ENCODE measurements at places on chromosomes 1 and 21.

GRCh38 chr1:30872948-30873263, 35.7 kb downstream of the SDC3 start:
- DNase-seq: no peak

DNA sequence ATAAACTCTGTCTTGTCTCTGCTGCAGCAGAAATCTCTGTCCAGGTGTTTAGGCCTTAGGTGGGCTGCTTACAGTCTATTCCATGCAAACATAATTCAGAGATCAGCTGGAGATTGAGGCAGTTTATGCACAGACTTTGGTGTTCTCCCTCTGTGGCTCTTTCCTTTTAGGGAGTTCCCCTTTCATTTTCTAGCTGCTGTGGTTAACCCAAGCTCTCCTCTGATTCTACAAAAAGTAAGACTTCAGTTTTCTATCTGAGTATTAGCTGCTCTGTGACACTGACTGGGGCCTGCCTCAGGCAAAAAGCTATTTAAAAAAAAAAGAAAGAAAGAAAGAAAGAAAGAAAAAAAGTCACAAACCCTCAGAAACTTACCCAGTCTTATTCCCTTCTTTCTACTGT, 211.1 kb downstream of the CAMTA1 start:
- no peak for DNase-seq

- no peak for DNase-seq
Observed at GRCh38 chr1:76607717-76608116, 259.6 kb upstream of the ST6GALNAC5 start.

GRCh38 chr1:153532181-153532580, 3.6 kb downstream of the S100A6 start:
- peak; percentile 66 for DNase-seq

- no peak for DNase-seq
Observed at GRCh38 chr1:197314682-197315081, 46.6 kb downstream of the CRB1 start.

GRCh38 chr1:222404710-222405109, 143.2 kb downstream of the HHIPL2 start:
- peak; percentile 23 for DNase-seq

- no peak for DNase-seq
Observed at GRCh38 chr1:243924588-243925349, 74.7 kb upstream of the AKT3 start.

DNA sequence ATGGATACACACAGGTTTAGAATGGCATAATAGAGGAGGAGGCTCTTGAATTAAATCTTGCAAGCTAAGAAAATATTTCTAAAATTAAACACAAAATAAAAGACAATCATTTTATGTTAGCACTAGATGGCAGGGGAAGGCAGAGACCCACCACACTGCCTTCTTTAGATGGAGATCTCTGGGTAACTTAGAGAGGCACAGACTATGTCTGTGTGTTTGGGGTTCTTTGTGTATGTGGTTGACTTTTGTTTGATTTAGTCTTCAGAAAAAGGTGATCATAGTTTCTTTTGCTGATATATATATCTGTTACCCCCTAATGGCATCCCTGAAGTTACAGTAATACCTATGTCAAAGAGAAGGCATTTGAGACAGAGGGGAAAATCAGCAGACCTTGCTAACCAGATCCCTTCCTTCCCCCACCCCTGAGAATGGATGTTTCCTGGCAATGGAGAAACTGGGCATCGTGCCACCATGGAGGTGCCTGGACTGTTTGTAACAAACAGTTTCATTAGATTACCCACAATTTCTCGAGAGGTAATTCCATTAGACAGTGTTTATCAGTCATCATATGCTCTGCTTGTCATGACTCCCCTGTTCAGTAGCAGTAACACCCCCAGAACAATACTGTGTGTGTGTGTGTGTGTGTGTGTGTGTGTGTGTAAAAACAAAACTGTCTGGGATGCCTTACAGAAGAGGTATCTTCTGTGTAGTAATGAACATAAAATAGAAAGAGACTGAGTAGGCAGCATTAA, 228.3 kb upstream of the DEPDC1 start:
- DNase-seq: no peak

DNA sequence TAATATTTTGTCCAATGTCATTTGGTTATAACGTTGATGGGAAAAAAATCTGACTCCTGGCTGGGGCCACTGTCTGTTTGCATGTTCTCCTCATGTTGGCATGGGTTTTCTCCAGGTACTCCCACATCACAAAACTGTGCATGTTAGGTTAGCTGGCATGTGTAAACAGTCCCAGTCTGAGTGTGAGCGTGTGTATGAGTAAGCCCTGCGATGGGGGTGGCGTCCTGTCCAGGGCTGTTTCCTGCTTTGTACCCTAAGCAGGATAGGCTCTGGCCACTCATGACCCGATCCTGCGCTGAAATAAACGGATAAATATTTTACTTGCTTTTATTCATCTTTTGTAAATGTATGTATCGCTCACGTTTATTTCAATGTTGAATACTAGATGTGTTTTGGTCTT, 13.5 kb downstream of the EFCAB14 start:
- DNase-seq: no peak

- DNase-seq: no peak
Observed at GRCh38 chr1:196684476-196684875, 32.6 kb downstream of the CFH start.

DNA sequence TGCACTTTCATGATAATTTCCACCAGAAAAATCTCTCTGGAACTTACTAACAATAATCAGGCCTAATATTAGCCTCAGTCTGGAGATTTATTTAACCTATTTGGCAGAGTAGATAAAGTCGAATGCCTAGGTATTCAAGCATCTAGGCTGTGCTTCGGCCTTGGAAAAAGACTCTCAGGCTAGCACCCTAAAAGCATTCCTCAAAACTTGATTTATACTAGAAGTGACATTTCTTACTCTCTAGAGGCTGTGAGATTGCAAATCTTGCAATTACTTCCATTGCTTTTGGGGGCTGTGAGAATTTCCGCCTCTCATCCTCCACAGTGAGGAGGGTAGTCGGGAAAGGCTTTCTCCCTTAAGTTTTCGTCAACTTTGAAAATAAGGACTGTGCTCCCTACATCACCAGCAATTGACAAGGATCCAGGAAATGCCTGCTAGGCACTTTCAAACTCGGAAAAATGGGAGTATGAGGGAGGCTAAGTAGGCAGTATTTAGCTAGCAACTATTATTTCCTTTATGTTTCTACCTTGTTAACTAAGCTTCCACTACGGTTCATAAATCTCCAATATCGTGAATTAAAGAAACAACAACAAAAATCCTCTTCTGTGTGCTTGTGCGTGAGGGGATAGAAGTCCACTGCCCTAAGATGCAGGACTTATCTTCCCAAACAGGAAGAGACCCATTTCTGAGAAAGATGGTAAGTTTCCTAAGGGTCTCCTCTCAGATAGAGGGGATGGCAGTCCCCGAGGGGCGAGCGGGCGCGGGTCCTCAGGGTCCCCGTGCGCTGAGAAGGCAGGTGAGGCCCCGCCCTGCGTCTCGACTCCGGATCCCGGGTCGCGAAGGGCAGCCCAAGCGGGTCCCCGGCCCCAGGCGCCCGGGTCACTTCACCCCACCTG, 1.1 kb upstream of the LMO4 start:
- no peak for DNase-seq

GRCh38 chr1:184260382-184260781, 126.4 kb upstream of the C1orf21 start:
- DNase-seq: no peak

DNA sequence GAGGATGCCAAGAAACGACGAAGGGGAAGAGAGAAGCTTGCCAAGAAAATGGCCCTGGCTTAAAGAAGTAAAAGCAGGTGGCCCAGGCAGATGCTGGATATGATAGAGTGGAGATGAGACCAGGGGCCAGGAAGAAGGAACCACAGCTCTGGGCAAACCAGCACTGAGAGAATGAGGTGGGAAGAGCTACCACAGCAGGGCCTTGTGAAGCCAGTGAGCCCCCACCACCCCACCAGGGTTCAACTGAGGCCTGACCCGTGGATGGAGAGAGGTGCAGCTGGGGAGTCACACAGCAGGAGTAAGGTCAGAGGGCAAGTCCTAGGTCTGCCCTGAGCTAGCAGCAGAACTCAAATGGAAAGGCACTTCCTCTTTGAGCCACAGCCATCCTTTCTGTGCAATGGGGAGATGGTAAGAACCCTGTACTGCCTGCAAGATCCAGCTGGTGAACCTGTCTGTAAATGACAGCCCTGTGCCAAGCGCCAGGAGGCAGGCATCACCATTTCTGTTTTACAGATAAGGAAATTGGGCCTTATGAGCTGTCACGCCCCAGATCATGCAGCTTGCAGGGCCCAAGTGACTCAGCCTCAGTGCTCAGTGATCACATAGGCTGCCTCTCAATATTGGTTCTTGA, 8.5 kb downstream of the SH3BGRL3 start:
- peak; percentile 51 for DNase-seq

DNA sequence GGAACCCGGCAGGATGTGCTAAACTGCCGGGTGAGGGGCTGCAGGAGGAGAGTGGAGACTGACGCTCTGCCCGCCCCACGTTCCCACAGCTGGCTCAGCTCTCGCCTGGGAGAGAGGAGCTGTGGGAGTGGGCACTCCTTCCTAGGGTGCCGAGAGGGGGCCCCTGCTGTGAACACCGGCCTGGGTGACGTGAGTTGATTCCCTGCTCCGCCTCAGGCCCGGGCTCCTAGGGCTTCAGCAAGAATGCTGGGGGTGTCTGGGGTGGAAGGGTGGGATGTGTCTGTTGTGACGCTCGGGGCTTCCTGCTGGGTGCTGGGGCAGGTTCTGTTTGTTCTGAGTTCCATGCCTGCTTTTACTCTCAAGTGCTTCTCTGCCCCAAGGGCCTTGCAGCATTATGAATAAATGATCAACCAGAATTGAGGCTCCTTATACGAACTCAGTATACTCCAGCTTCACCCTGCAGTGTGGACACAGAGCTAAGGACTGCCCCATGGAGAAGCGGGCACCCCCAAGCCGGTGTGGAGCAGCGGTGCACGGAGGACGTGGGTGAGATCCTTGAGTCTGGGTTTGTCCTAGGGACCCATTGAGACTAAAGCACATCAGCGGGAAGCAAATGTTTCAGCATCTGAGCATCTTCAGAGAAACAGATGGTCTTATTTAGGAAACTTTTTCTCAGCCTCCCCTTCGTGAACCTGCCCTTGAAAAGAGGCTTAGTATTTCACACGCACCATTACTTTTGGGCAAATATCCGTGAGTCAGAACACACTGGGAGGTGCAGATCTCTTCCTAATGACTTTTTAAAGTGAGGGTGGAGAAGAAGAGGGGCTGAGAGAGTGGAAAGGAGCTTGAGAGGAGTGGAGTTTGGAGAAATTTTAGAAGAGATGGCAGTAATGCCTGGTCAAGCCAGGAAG, 41.7 kb downstream of the SYT6 start:
- DNase-seq: no peak

DNA sequence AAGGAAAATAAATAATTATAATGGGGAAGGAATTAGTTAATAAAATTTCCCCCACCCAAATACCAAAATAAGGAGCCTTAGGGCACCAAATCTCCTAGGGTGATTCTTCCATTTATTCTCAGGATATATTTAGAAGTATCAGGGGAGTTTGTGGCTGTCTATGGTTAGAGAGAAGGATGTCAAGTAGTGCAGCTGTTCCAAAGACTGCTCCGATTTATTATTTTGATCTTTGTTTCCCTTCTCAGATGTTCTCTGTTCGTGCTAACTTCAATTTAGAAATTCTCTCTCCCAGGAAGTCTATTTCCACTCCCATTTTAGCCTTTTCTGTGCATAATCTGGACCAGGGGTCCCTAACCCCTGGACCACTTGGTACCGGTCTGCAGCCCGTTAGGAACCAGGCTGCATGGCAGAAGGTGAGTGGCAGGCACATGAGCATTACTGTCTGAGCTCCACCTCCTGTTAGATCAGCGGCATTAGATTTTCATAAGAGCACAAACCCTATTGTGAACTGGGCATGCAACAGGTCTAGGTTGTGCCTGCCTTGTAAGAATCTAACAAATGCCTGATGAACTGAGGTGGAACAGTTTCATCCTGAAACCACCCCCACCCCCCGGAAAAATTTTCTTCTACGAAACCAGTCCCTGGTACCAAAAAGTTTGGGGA, 9.3 kb upstream of the MAST2 start:
- DNase-seq: no peak

DNA sequence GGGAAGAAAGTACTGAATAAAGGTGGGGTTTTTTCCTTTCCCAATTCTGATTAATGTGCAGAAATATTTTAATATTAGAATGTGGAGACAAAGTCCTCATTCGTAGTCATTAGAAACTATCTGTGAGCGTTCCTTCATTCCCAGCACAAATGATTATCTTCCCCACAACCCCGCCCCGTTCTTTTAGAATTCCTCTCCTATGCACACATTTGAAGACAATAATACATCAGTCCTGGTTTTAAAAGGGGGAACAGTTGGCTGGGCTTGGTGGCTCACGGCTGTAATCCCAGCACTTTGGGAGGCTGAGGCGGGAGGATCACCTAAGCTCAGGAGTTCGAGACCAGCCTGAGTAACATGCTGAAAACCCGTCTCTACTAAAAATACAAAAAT, 876 bp downstream of the ALDH9A1 start:
- no peak for DNase-seq

DNA sequence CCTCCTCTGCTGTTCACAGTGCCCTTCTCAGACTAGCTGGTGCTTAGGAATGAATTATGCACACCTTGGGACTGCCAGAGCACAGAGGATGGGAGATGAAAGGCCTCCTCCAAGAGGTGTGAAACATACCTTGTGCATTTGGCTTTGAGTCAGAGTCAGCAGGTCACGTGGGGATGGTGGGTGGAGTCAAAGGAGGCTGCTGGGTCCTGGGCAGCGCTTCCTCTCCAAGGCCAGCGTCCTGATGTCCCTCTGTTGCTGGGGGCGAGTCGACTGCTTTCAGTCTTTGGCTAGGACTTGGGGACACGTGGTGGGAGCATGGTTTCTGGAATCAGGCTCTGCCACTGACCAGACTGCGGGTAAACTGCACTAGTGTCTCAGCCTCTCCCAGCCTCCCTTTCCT, 91.2 kb downstream of the AJAP1 start:
- DNase-seq: no peak

- no peak for DNase-seq
Observed at GRCh38 chr1:98133131-98133530, 212.3 kb upstream of the DPYD start.

DNA sequence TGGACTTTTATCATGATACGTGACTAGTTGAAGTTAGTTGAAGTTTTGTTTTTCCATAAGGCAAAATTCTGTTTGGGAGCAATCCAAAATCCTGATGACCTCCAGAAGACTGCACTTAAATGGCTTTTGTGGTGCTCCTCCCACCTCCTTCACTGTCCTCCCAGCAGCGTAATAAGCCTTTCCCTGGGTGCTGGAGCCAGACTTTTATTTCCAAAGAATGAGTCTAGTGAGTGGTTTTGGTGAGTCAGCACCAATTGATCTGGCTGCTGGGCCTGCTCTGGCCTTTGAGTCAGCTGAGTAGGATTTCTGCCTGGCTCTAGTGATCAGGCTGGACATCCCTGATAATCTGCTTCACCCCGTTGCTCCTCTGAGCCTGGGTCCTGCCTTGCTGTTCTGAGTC, 21.7 kb upstream of the KCND3 start:
- no peak for DNase-seq

DNA sequence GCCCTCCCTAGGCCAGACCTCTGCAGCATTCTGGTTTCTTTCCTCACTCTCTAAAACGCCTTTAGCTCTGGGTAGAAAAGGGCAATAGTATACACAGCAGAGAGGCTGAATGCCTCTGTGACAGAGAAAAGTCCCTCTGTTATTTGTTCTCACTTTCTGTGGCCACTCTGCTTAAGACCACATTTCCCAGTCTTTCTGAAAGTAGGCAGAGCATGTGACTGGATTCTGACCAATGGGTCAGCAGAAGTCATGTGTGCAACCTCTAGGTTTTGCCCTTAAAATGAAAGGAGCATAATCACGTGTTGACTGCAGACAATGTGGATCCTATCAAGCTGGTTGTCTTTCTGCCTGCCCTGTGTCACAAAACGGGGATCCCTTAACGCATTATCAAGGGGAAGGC, 79.7 kb upstream of the MARK1 start:
- DNase-seq: no peak

- DNase-seq: no peak
Observed at GRCh38 chr21:21384977-21385376, 386.8 kb downstream of the NCAM2 start.

Measured in CD4-positive, alpha-beta T cell treated with Interleukin-21 for 1 hour (primary cell).